ENCODE measurements at places on chromosomes 6 and 20.

DNA sequence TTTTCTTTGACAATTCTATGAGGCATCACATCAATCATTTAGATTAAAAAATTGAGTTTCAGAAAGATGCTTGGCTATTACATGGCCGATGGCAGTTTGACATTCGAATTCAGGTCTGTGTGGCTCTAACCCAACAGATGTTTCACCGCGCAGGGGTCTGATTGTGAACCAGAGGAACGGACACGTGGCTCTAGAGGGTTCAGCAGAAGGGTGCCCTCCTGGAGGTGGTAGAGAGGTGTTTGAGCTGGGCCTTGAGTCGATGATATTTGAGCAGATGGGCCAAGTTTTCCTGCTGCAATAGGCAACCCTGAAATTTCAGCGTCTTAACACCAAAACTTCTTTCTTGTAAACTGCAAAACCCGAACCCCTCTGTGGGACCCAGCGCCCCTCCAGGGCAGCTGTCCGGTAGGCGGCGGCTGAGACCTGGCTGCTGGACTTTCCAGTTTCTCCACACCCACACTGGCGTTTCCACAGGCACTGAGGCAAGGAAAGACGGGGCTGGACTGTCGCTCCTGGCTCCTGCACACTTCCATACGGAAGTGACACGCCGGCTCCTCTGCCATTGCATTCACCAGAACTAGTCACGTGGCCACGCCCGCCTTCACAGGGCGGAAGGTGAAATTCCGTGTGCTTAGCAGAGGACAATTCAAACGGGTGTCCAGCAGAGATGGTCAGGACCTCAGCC lies 11.3 kb upstream of the AFDN start:
- no peak for DNase-seq

GRCh38 chr20:8344631-8345030 lies 212.6 kb downstream of the PLCB1 start:
- DNase-seq, result no peak

GRCh38 chr6:2730353-2731107 lies 20.2 kb downstream of the MYLK4 start:
- no peak for DNase-seq

- no peak for DNase-seq
Measured at GRCh38 chr6:138849791-138850190, 53.9 kb downstream of the ECT2L start.

- DNase-seq, result no peak
Measured at GRCh38 chr6:71012866-71013469, 56.1 kb upstream of the B3GAT2 start.

- DNase-seq, result no peak
Measured at GRCh38 chr6:15430186-15430585, 184.3 kb downstream of the JARID2 start.

- DNase-seq, result no peak
Measured at GRCh38 chr6:21135484-21136013, 458.0 kb upstream of the SOX4 start.

GRCh38 chr6:151807513-151808370 lies at the start of gene ESR1:
Gene ESR1, plus strand, starts transcription at chr6:151807682. Its CDS starts 231 bp downstream, at chr6:151807913.
- DNase-seq, result no peak

DNA sequence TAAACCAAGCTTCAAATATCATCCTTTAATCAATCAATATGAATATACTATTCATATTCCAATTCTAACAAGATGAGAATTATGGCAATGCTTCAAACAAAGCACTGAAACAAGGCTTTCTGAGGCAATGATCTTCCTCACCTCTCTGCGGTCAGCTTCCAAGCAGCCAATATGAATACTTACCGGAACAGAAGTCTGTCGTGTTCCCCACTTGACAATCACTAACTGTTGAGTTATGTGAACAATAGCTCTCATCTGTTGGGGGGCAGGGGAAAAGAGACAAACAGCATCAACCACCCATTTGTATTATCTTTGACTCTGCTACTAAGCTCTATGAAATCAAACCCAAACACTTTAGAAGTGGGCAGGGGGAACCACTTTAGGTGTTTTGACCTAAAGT lies 4.5 kb downstream of the CD164 start:
- no peak for DNase-seq

- no peak for DNase-seq
Measured at GRCh38 chr6:110430236-110430635, 14.9 kb upstream of the DDO start.

DNA sequence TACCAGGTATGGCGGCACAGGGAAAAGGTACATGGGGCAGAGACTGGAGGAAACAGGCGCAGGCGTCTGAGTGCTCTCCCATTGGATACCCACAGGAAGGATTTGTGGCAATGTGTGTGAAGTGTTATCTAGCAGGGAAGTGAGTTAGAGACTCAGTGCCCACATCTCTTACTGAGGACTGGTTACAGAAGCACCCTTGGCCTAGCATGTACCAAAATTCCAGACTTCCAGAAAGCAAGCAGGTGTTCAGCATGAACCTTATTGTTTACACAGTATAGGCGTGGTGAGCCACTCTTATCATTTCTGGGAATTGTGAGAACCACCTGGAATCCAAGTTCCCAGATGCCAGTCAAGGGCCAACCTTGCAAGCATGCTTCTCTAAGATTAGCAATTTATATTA lies 14.2 kb downstream of the MANBAL start:
- DNase-seq, result no peak

DNA sequence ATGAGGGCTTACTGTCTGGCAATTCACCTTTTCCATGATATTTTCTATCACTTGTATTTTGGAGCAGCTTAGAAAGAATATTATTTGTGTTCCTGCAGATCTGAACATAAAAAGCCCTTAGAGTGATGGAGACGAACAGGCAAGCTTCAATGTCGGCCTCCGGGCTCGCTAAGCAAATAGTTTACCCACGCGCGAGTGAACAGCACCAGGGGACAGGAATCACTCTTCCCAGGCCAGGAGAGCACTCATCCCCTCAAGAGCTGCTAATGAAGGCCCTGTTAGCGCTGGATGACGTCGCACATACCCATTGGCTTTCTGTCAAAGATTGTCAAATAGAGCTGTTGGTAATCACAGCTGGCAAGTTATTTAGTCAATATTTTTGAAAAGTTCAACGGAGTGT lies 395.7 kb downstream of the ZFAND3 start:
- no peak for DNase-seq

DNA sequence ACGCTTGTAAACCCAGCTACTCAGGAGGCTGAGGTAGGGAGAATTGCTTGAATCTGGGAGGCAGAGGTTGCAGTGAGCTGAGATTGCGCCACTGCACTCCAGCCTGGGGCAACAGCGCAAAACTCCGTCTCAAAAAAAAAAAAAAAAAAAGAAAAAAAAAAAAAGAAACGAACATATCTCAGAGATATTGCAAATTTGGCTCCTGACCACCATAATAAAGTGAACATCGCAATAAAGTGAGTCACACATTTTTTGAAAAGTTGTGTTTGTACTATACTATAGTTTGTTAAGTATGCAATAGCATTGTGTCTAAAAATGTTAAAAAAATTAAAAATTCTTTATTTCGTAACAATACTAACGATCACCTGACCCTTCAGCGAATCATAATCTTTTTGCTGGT lies 13.3 kb downstream of the RSPH9 start:
- DNase-seq, result no peak
